ENCODE measurements at places on chromosomes 7 and 10. TPM values are rescaled to one million over a fixed set of nuclear protein-coding genes. Genes with fewer than 3 reads are reported as not detected.

FAM131B gene
- 2.8 TPM for total RNA-seq

GRCh38 chr10:75972491-75973276 lies 541.3 kb downstream of the LRMDA start:
- H3K27ac ChIP-seq: no peak overlapping the region
- H3K4me1 ChIP-seq: no peaks in the 10 kb centered on the region
- no peak overlapping the region for H3K4me3 ChIP-seq
- no peak for DNase-seq
- no peaks in the 10 kb centered on the region for H3K36me3 ChIP-seq

DNA sequence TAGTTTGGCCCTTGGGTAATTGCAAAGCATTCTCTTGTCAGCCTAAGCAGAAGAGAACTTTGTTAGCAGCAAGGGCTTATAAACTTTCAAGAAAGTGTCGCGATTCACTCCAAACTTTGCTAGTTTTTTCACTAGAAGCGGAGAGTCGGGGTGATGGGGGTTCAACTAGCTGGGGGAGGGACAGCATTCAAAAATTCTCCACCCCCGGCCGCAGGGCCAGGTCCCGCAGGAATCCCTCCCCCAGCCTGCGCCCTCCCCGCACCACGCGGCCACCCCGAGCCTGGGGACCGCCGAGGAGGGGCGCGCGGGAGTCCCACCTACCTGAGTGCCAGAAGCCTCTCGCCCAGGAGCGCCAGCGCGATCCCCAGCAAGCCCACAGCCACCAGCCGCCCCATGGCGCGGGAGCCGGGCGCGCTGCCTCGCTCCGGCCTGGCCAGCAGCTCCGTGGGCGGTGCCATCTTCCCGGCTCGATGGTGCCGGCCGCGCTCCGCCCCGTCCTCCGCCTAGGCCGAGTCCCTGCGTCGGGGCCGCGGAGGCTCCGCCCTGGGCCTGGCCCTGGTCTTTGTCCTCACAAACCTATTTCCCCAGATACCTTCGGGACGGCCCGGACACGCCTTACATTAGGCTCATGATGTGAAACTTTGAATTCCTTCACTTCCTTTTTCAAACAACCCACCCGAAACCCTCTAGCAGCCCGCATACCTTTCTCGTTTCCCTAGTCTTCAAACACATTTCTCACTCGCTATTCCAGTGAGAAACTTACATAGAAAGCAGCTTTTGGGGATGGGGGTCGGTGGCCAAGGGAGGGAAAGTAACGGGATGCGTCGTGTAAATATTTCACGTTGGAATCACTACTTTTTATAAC lies at the start of gene PON2:
Gene PON2, minus strand, starts transcription at position 472 of the 865 bp plus-strand sequence. Its CDS starts 77 bp downstream, at position 395.
- H3K27me3 ChIP-seq: no peaks in the 10 kb centered on the region

DNA sequence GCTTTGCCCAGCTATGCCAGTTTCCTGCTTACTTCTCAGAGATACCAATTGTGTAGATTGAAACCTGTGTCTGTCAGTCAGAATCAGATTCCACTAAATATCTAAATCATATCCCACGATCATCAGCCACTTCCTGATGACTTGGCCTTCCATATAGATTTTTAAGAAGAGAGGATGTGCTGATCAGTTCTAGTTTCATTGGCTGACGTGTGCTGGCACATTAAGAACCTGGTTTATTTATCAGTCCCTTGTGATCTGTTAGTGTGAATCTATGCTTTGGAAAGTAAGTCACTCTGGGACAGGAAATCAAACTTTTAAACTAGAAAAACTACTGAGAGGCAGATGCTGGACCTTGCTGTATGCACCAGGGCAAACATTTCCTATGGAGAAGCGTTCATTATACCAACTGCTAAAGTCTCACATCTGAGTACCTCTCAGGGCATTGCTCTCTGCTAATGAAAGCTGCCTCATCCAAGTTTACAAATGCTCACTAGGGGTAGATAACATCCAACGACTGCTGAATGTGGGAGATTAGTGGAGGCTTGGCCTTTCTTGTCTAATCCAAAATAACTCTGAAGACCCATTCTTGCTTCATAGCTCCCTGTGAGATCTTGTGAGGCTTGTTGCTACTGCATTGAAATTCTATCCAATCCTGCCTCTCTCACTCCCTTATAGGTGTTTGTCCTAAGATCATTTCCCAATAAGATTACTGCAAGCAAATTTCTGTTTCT lies 109.1 kb downstream of the ARL4A start:
- no peak overlapping the region for H3K27ac ChIP-seq
- H3K4me1 ChIP-seq: no peaks in the 10 kb centered on the region
- no peak overlapping the region for H3K4me3 ChIP-seq
- no peaks in the 10 kb centered on the region for H3K27me3 ChIP-seq
